Stimulated activated CD4-positive, alpha-beta T cell treated with anti-CD3 and anti-CD28 coated beads, Interleukin-1b, Interleukin-23, amount 100 ng/mL, for 4 hours (primary cell): ENCODE measurements at places on chromosomes 2 and 18.

- DNase-seq, result no peak
Measured at GRCh38 chr2:61100801-61101200, 35.1 kb downstream of the SANBR start.

DNA sequence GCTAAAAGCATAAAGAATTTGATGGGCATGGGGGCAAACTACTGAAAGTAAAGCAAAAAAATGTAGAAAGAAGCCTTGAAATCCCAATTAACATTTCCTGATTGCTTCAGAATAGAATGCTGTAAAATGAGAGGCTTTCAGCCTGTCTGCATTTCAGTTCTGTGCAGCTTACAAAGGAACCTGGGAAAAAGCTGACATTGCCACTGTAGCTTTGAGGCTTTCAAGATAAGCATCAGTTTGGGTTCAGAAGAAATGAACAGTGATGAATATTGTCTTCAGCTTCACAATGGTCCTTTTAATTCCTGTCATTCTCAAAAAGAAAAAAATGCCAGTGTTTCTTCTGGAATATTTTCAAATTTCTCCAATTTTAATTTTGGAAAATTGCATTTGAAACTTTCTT lies 242.7 kb downstream of the LRRTM1 start:
- DNase-seq, result no peak

DNA sequence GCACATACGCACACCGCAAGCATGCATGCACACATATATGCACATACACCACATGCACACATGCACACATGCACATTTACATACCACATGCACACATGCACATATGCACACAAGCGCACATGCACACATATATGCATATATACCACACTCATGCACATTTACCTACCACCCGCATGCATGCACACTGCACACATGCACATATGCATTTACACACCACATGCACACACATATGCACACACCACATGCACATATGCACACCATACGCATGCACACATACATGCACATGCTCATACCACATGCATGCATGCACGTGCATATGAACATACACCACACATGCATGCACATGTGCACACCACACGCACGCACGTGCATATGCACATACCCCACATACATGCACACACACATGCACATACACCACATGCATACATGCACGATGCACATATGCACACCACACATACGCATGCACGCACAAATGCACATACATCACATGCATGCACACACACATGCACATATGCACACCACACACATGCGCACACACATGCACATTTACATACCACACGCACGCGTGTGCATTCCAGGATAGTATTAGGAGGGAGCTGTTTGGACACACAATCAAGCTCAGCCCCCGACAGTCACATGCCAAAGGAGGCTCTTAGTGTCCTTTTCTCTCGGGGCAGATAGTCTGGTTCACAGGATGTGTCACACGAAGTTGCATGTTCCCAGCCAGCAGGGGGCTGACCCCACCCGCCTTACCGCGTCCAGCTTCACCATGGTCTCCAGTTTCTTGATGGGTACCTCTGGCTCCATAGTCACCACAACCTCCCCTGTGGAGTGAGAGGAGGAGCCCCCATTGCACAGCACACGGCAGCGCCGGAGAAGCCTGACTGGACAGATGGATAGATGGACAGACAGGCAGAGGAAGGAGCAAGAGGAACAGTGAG lies 5.9 kb downstream of the OTOF start:
- no peak for DNase-seq

DNA sequence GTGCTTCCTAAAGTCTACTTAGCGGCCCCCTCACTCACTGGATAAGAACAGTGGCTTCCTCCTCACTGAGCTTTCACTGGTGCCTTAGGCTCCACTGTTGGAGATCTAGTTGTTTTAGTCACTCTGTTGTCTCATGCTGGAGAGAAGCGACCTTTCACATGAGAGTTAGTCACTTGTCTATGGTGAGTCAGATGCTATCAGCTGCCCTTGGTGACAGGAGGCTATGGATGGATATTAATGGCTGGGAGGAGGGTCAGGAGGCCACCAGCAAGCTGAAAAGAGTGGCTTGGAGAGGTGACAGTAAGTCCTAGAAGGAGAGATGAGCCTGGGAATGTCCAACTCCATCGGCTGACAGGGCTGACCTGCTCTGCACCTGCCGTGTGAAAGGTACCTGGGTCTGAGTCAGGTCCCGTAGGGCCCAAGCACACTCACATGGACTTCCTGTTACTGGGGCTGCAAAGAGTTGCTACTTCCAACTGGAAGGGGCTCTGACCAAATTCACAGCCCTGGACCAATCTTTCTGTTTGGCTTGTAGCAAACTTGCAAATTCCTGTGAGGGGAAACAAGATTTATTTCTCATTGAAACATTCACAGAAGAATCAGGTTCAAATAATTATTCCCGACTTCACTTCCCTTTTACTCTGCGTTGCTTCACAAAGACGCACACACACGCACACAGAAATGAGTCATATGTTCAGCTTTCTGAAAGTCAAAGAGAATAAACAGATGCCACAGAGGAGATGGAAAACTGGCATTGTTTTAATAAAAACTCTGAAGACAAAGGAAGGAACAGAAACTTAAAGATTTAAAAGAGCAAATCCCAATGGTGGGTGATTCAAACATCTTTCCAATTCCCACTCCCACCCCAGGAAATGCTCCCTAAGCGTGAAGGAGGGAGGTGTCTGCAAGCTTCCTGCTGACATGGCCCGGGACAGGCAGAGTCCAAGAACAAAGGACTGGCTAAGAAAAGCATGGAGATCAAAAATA lies 203.5 kb upstream of the TWIST2 start:
- no peak for DNase-seq

DNA sequence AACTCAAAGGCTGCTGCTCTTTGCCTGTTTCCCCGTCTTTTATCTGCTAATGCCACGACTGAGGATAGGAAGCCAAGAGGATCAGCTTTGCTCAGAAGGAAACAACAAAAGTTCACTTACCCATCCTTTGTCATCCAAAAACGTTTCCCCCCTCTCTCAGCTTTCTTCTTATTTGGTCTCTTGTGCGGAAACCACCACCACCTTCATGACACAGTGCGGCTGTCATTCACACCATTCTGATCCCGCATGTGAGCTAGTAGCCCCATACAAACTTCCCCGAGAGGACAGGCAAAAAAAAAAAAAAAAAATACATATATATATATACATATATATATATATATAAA lies 656 bp downstream of the LRRTM4 start:
- no peak for DNase-seq

GRCh38 chr2:98436734-98437133 lies 7.9 kb upstream of the INPP4A start:
- DNase-seq, result no peak

GRCh38 chr2:136116151-136116812 lies 1.7 kb downstream of the CXCR4 start:
- DNase-seq, result peak; percentile 34

DNA sequence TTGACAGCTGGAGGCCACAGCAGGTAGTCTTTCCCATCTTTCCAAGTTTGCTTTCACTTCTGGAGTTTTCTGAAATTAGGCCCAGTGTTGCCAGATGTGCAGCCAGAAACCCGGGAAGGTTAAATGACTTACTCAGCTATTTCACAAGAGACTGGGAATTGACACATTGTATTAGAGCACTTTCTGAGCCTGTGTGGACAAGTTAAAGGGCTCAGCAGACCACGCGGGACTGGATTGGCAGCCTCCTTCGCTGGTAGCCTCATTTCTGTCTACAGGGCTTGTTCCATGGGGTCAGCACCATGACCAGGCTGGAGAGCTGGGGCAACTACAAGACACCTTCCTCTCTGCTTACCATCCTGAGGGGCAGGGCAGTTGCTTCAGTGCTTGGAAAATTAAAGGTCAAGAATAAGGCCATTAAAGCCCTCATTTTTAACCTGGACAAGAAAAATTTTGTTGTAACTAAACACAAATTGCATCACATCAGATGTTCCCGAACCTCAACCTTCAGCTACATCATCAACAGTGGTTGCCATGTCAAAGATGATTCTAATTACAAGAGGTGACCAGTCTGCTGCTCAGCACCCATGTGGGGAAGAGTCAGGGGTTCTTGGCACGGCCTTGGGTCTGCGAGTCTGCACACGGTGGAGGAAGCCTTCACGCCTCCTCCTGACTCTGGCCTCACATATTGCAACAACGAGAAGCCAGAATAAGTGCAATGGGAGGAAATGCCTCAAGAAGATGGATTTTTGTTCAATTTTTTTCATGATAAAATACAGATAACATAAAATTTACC lies 279.5 kb upstream of the RAB6C start:
- no peak for DNase-seq

DNA sequence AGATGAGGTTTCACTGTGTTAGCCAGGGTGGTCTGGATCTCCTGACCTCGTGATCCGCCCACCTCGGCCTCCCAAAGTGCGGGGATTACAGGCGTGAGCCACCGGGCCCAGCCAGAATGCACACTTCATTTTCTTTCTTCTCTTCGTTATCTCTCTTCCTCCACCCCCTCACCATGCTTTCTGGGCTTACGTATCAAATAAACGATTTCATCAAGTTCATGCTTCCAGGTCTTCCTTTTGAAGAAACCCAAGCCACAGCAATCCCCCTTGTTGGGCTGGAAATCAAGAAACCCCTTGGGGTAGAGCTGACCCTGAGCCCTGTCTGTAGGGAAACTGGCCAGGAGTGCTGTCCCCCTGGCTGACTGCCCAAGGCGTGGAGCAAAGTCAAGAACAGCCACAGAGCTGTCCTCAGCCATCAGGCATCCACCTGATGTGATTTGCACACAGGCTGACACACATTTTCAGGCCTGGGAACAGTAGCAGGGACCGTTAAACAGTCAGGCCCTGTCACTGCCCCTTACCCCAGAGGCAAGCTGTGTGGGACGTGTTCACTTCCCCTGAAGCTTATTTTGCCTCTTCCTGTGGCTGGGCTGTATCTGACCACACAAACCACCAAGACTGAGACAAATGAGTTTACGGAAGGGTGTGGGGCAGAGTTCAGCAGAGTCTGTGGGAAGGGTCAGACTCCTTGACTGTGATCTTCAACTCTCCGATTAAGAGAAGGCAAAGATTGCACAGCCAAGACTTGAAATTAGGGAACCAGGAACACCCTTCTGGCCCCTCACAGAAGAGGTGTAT lies 15.1 kb upstream of the NMUR1 start:
- no peak for DNase-seq

GRCh38 chr2:237692601-237693290 lies 65.4 kb downstream of the LRRFIP1 start:
- no peak for DNase-seq

DNA sequence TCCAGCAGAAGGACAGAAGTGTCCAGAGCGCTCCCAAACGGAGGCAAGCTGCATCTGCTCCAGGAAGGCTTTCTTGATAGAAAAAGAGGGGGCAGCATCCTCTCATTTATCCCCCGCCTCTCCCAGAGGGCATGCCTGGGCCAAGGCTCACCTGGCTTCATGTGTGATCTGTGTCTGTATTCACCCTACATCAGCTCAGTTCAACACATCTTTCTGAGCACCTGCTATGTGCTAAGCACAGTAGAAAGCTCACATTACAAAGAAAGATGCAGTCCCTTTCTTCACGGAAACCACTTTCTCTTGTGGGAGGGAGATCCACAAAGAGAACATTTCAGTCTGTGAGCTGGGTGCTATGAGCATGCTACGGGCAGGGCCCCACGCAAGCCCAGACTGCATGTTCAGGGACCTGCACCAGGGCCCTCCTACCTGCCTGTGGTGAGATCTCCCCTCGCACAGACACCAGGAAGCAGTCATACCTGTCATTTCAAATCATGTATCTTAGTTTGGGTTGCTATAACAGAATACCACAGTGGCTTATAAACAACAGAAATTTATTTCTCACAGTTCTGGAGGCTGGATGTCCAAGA lies 90.7 kb downstream of the PDCL3 start:
- no peak for DNase-seq

DNA sequence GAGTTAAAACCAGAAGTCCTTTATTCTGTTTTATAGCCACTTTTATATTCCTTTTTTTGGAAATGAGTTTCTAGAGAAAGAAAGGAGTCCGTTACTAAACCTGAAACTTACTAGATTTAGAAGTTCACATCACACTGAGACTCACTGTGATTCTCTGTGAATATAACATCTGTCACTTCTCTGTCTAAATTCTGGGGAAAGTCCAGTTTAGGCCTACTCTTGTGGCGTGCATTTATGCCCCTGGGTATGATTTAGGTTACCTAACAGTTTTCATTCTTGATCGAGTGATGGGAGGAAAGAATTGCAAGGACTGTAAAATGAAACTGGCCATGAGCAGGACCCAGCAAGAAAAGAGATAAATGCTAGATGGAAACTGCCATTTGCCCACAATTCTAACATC lies 449.6 kb downstream of the SPAG16 start:
- DNase-seq, result no peak

DNA sequence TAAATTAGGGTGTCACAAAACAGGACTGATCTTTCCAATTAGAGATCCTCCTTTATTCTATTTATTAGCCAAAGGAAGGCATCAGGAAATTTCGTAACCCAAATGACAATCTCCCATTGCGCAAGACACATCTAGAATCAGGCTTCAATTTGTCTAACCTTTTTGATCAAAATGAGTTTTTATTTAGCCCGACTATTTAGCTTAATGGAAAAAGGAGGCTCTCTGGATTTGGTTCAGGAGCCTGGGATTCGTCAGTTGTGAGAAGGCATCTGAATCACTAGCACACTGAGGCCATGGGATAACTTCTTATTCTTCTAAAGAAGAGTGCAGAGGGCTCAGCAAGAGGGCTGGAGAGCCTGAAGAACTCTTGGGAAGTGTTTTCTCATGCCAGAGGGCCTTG lies 332.1 kb upstream of the ETAA1 start:
- no peak for DNase-seq

- no peak for DNase-seq
Measured at GRCh38 chr2:132969371-132969985, 299.5 kb upstream of the LYPD1 start.

DNA sequence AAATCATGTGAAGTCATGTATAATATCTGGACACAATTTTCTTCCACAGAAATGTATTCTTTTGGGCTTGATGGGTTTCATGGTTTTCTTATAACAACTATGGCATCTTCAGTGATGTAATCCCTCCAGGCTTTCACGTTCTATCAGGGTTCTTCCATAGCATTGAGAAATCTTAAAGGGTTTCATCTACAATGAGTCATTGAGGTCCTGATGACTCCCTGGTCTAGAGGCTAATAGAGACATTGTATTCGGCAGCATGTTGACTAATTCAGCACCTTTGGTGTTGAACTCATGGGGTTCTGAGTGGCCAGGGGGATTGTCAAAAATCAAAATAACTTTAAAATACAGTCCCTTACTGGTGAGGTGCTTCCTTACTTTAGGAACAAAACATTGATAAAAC lies 614.0 kb upstream of the CRIM1 start:
- no peak for DNase-seq

DNA sequence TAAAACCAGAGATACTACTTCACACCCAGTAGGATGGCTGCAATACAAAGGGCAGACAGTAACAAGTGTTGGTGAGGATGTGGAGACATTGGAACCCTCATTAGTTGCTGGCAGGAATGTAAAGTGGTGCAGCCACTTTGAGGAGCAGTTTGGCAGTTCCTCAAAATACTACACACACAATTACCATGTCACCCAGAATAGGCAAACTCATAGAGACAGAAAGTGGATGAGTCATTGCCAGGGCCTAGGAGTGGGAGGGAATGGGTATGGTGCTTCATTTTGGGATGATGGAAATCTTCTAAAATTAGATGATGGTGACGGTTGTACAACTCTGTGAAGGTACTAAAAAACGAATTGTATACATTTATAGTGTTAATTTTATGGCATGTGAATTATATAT lies 54.8 kb downstream of the ATP9B start:
- no peak for DNase-seq

- peak; percentile 15 for DNase-seq
Measured at GRCh38 chr2:206084870-206085741, 868 bp downstream of the INO80D start.
